ENCODE measurements at places on chromosomes 2 and 18.

GRCh38 chr2:241655516-241656189 lies 18.2 kb downstream of the ATG4B start:
- DNase-seq, result no peak

DNA sequence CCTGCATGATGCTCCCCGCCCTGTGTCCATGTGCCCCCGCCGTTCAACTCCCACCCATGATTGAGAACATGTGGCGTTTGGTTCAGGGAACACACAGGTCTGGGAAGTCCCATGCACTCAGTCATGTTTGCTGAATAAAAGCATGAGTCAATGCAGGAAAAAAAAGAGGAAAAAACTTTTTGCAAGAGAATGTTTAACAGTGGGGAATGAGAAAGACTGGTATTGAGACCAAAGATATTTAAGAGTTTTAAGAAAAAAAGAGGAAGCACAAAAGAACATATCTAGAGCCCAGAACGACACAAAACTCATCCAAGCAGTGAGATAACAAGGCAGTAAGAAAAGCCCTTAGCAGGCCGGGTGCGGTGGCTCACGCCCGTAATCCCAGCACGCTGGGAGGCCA lies 279.2 kb upstream of the THSD7B start:
- DNase-seq, result no peak

GRCh38 chr2:106296182-106296815 lies 102.2 kb upstream of the UXS1 start:
- DNase-seq, result no peak

DNA sequence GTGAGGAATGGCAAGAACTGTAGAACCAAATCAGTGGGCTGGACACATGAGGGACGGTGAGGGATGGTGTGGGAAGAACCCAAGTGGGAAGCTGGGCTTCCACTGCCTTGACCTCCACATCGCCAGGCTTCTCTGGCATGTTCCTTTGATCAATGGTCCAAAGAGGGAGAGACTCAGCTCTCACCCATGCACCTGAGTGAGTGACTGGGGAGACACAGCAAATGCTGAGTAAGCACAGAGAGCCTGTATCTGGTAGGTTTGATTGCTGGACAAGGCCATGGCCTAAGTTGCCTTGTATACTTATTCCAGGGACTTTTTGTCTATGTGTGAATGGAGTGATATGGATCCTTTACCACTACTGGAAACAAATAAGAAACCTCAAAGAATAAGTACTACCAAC lies 188.6 kb downstream of the AFF3 start:
- no peak for DNase-seq

DNA sequence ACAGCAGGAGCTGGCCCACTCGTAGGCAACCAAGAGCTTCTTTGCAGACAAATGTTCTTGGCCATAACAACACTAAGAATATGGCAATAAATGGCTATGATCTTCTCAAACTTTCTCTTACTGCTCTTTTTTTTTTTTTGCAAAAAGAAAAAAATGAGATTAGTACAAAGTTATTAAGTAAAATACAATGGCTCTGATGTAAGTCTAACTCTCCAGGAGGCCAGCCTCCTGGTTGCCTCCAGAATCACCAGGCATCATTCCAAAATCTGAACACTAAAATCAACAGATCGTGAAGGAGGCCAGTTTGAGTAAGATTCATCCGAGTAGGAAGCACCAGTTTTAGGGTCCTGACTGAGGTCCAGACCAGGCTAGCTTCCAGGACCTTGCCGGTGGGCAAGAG lies 20.8 kb upstream of the FIGN start:
- no peak for DNase-seq

- DNase-seq, result no peak
Measured at GRCh38 chr2:3197308-3197707, 180.3 kb downstream of the EIPR1 start.

- DNase-seq, result no peak
Measured at GRCh38 chr2:2879071-2879470, 498.5 kb downstream of the EIPR1 start.

DNA sequence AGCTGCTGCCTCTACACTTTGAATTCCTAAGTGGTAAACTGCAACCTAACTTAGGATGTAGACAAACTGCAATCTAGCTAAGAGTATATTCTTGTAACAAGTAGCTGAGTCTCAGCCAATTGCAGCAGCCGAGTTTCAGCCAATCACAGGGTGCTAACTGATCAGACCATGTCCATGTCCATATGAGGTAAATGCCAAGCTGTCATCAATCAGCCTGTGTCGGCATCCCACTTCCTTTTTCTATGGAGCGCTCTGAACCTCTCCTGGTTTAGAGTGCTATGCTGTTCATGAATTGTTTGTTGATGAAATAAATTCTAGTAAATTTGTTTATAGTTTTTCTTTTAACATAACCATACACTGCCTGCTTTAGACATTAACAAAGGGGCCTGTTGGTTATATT lies 408.8 kb downstream of the NBAS start:
- DNase-seq, result no peak
